ENCODE measurements at places on chromosomes 16 and 17. TPM values are rescaled to one million over a fixed set of nuclear protein-coding genes. Genes with fewer than 3 reads are reported as not detected.

GRCh38 chr17:39538866-39539265 is 68.9 kb downstream of the NEUROD2 start:
- DNase-seq = no peak

GRCh38 chr17:78154903-78155811 is 9.0 kb downstream of the C17orf99 start:
- DNase-seq = no peak

DNA sequence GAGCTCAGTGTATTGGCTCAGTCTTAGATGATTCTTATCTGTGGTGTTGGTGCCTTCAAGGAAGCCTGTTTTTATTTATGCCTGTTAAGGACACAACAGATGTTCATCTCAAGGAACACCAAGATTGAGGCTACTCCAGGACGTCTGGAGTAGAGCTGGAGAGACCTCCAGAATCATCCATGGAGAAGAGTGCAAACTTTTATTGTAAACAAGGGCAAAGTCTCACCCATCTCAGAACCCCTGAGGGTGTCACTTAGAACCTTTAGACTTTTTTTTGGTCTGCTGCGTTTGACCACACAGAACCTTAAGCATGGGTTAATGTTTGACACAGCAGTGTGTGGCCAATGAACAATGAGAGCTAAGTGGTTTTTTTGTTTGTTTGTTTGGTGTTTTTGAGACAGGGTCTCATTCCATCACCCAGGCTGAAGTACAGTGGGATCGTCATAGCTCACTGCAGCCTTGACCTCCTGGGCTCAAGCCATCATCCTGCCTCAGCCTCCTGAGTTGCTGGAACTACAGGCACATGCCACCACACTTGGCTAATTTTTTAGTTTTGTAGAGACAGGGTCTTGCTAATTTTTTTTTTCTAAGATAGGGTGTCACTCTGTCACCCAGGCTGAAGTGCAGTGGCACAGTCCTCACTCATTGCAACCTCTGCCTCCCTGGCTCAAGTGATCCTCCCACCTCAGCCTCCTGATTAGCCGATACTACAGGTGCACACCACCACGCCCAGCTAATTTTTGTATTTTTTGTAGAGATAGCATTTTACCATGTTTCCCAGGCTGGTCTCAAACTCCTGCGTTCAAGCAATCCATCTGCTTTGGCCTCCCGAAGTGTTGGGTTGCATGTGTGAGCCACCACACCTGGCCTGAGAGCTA is 16.3 kb downstream of the SLC47A1 start:
- no peak for DNase-seq

Gene IKZF3
- 5.3 TPM for total RNA-seq

Gene MPV17L
- total RNA-seq = 9.8 TPM

Gene HS3ST2
- total RNA-seq = 0.20 TPM

Gene GRAP
- total RNA-seq = 1.2 TPM

- no peak for DNase-seq
Observed at GRCh38 chr17:46061435-46061834, 62.4 kb downstream of the STH start.

DNA sequence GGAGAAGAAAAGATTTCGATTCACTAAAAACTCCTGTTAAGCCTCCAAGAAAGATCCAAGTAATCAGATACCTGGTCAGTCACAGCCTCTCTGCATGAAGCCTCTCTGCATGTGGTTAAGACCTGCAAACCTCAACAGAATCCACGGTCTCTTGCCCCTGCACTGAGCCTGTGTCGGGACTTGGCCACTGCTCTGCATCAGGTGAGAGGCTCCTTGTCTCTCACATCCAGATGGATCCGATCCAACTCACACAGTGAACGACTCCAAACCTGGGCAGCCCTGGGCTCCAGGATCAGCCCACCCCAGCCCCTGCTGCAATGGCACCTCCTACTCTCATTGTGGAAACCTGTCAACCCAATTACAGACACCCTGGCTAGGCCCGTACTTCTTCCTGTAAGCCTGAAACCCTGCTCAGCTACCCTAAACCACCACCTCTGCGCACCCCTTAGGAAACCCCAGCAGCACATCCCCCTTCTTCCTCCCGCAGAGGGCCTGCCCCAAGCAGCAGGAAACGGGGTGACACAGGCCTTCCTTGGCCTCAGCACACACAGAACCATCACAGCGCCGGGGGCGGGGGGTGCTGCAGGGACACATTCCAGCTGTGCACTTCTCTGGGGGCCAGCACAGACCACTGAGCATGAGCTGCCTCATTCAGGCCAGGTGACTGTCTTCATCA is 129.5 kb downstream of the ANKRD11 start:
- peak; percentile 58 for DNase-seq

- no peak for DNase-seq
Observed at GRCh38 chr17:74639704-74640151, 16.2 kb upstream of the CD300E start.

GRCh38 chr16:75621170-75621477 is 2.0 kb downstream of the ADAT1 start:
- no peak for DNase-seq

Gene PLA2G10
- total RNA-seq = 53.1 TPM

DNA sequence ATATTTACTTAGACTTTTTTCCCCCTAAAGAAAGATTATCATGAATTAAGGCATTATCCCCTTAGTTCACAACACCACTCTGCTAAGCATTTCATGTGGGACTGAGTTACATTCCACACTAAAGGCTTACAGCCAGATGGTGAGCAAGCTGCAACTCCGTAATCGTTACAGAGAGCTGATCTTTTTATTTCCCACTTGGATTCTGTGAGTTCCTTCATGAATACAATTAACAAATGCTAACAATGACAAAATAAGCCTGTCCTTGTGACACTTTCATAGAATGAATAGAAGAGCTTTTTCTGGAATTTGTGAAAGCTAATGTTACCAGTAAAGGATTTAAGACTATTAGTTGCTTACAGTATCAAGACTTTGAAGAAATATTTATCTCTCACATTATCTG is 8.7 kb downstream of the OGFOD1 start:
- DNase-seq = no peak

- DNase-seq = no peak
Observed at GRCh38 chr17:54256401-54256929, 433.7 kb downstream of the KIF2B start.

GRCh38 chr16:63702981-63703590 is 1418.8 kb downstream of the CDH11 start:
- no peak for DNase-seq

GRCh38 chr17:55734128-55734781 is 11.6 kb upstream of the TMEM100 start:
- no peak for DNase-seq

Gene P2RX1
- total RNA-seq = 3.5 TPM

DNA sequence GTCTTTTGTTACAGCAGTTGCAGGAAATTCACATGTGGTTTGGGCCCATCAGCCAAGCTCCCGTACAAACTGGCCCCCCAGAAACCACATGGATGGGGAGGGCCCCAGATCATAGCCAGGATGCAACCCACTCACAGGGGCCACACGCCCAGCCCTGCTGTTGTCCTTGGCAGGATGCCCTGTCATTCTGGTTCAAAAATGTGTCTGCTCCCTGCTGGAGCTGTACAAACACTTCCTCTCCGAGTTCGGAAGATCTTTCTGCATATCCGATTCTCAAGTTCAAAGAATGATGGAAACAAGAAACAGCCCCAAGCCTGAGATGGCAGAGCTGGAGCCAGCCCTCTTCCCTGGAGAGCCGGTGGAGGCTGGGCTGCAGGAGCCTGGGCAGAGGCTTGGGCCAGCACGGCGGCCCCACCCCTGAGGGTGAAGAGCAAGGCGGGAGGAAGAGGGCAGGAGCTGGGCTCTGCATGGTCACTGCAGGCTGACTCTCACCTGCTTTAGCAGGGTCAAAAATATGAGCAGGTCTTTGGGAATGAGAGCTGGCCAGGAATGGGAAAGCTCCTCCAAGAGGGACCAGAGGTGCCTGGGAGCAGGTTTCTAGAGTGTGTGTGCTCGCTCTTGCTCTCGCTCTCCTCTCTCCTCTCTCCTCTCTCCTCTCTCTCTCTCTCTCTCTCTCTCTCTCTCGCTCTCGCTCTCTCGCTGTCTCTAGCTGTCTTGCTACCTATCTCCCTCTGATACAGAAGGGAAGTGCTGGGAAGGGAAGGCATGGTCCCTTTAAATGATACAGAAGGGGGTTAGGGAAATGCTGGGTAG is 34.7 kb upstream of the ENPP7 start:
- DNase-seq = no peak

DNA sequence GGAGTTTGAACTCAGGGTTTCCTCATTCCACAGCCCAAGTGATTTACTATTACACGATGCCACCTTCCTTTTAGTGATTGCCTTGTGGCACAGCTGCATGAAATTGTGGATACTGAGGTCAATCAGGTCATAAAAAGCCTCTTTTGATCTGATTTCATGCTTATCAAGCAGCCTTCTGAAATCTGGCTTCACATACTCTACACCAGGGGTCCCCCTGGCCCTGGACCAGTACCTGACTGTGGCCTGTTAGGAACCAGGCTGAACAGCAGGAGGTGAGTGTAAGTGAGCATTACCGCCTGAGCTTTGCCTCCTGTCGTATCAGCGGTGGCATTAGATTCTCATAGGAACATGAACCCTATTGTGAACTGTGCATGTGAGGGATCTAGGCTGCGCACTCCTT is 13.8 kb downstream of the SLFN5 start:
- DNase-seq = no peak

Gene EPX
- not detected for total RNA-seq

Gene TBC1D3G
- not detected for total RNA-seq

Gene MRPL28
- total RNA-seq = 49.1 TPM

- DNase-seq = peak; percentile 92
Observed at GRCh38 chr16:58024486-58025350, 836 bp upstream of the MMP15 start.

DNA sequence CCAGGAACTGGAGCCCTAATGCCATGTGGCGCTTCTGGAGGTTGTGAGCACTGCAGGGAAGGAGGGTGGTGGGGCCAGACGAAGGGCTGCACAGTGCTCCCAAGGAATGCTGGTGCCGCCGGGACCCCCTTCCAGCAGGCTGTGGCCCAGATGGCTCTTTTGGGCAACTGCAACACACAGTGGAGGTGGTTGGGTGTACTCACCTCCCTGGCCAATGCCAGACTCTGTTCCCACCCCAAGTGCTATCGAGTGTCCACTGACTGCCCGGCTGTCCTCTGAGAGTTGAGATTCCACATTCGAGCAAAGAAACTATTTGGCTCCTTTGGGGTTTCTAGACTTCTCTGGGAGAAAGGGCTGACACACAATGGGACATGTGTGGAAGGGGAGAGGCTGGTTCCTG is 167.9 kb downstream of the RGS9 start:
- no peak for DNase-seq

DNA sequence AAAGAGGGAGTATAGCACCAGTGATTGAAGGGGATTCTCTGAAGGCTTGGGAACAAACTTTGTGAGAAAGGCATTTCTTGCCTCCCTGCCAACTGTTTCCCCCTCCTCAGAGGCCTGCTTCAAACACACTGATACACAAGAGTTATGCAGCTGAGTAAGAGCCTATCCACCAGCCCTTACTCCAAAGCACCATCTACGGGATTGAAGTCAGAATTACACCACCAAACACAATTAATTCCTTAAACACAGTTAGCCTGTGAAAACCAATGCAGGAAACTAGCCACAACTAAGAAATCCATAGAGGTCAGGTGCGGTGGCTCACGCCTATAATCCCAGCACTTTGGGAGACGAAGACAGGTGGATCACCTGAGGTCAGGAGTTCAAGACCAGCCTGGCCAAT is 138.3 kb downstream of the SHCBP1 start:
- DNase-seq = no peak

DNA sequence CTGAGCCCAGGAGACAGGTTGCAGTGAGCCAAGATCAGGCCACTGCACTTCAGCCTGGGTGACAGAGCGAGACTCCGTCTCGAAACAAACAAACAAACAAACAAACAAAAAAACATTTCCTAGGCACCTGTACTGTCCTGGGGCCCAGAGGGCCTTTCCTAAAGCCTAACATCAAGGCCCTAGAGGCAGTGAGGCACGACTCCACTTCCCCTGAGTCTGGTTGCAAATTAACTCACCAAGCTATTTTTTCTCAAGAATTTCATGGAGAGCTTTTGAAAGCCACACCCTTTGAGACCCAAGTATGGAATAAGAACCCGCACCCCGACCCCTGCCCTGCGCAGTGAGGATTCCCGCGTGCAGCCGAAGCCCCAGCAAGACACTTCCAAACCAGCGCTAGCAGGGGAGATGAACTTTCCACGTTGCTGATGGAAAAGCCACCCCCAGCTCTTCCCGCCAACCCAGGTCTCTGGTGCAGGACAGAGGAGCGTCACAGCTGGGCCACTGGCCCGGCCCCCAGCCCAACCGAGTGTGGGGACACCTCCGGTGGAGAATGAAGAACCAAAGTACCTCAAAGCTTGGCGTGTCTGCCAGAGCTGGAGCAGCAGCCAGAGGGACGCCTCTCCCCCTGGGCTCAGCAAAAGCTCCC is 1.2 kb downstream of the CHST5 start:
- DNase-seq = no peak

Gene SCARF1
- total RNA-seq = 17.8 TPM

- no peak for DNase-seq
Observed at GRCh38 chr17:57331423-57331822, 75.1 kb downstream of the MSI2 start.

DNA sequence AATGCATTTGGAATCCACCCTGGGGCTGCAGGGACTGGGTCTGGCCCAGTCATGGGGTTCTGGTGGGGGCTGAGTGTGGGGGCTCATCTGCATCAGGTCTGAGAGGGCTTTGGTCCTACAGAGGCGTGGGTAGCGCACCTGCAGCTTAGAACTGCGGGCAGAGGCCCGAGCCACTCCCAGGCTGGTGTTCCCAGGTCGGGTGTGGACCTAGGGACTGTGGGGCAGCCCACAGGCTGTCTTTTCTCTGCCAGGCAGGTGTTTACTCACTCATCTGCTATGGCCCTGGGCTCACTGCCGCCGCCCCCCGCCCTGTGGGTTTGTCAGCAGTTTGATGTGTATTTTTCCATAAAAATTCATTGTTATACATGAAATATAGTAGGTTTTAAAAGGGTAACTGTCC is 27.0 kb upstream of the DOC2B start:
- peak; percentile 28 for DNase-seq

GRCh38 chr16:83552228-83552627 is 255.6 kb upstream of the HSBP1 start:
- no peak for DNase-seq

DNA sequence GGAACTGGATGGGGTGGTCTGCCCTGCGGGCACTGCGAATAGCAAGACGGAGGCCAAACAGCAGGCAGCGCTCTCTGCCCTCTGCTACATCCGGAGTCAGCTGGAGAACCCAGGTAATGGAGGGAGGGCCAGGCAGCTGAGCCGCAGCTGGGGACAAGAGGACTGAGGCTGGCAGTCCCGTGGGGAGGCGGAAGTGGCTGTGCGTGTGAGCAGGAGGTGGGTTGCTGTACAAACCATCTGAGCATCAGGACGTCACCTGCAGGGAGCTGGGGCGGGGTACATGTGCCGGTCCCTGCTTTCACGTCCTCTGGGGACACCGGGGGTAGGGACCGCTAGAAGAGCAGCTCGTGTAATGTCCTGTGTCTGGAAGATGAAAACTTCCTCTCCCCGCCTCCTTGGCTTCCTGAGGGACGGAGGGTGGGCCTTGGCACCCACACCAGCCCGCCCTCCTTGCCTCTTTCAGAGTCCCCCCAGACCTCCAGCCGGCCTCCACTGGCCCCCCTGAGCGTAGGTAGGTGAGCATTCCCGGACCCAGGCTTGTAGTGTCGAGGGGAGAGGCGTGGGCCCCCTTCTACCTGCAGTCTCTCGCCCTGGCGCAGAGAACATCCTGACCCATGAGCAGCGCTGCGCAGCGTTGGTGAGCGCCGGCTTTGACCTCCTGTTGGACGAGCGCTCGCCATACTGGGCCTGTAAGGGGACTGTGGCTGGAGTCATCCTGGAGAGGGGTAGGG is 3.7 kb downstream of the ADAD2 start:
- no peak for DNase-seq

Gene SRCAP
- 64.8 TPM for total RNA-seq

GRCh38 chr16:2253293-2253692 is 1.9 kb upstream of the ECI1 start:
- DNase-seq = no peak

All from mucosa of descending colon (tissue), 3 donors.